Fibroblast of skin of right biceps (primary cell): ENCODE measurements at places on chromosomes 16 and 17.

DNA sequence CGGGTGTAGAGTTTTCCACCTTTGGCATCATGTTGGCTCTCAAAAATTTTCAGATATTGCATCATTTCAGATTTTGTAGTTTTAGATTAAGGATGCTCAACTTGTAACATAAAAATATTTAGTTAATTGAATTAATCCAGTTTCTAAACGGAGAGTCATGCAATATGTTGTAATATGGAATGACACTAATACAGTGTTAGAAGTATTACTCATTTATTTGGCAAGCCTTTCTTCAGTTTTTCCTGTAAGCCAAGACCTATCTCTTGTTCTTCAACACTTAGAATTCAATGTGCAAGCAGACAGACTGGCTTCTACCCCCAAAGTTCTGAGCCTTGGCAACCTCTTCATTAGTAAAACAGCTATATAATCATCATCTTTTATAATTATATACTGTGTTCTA, 985.0 kb upstream of the GOT2 start:
- DNase-seq, result peak; percentile 33

GRCh38 chr16:68367030-68367429, 56.2 kb downstream of the PRMT7 start:
- peak; percentile 17 for DNase-seq

GRCh38 chr17:8409966-8410882, 12.6 kb upstream of the RNF222 start:
- peak; percentile 81 for DNase-seq

GRCh38 chr17:49252148-49252695, 21.6 kb upstream of the PHOSPHO1 start:
- DNase-seq, result no peak

- DNase-seq, result peak; percentile 38
Measured at GRCh38 chr16:76583466-76583865, 306.3 kb downstream of the CNTNAP4 start.

- no peak for DNase-seq
Measured at GRCh38 chr17:78921437-78921971, 3.7 kb downstream of the TIMP2 start.

DNA sequence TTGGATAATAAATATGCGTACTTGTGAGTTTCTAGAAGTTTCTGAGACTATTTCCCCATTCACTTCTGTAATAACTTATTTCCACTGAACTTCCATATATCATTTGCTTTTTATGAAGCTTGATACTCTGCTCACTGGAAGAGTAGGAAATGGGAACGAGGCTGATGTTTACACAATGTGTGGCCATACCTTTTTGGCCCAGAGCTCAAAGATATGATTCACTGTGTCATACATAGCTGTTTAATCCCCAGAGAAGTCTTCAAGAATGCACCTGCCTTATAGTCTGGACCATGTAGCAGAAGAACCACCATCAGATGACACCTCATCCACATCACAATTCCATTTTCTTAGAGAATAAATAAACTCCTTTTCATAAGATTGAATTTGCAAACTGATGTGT, 40.3 kb upstream of the TEKT3 start:
- no peak for DNase-seq

GRCh38 chr17:11330006-11330405, 89.0 kb downstream of the SHISA6 start:
- DNase-seq, result no peak

DNA sequence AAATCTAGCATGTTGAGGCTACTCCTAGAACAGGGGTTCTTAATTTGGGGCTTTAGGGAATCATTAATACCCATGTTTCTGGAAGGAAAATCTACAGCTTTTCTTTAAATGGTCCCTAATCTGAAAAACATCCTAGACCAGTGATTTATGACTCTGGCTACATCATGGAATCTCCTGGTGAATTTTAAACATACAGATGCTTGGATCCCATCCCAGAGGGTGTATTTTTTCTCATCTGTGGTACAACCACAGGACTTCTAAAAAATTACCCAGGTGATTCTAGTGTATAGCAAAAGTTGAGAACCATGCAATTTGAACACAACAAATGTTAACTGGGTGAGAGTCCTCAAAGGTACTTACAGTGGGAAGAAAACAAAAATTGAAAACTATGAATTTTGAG, 41.5 kb downstream of the KANSL1 start:
- peak; percentile 46 for DNase-seq

GRCh38 chr17:62859146-62859545, 51.0 kb upstream of the MARCHF10 start:
- peak; percentile 8 for DNase-seq

DNA sequence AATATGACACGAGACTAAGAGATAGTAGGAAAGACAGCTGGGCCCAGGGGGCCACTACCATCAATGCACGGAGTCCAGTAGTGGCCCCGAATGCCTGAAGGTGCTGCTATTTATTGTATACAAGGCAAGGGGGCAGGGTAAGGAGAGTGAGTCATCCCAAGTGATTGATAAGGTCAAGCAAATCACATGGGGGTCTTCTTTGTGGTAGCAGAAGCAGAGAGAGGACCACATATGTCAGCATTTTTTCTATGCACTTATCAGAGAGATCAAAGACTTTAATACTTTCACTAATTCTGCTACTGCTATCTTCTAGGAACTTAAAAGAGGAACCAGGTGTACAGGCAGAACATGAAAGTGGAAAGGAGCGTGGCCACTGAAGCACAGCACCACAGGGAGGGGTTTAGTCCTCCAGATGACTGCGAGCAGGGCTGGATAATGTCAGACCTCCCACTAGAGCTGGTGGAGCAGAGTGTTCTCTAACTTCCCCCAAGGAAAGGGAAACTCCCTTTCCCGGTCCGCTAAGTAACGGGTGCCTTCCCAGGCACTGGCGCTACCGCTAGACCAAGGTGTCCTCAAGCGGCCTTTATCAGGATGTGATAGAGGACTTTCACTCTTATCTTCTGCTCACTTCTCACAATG, 26.4 kb upstream of the ARL4D start:
- no peak for DNase-seq

DNA sequence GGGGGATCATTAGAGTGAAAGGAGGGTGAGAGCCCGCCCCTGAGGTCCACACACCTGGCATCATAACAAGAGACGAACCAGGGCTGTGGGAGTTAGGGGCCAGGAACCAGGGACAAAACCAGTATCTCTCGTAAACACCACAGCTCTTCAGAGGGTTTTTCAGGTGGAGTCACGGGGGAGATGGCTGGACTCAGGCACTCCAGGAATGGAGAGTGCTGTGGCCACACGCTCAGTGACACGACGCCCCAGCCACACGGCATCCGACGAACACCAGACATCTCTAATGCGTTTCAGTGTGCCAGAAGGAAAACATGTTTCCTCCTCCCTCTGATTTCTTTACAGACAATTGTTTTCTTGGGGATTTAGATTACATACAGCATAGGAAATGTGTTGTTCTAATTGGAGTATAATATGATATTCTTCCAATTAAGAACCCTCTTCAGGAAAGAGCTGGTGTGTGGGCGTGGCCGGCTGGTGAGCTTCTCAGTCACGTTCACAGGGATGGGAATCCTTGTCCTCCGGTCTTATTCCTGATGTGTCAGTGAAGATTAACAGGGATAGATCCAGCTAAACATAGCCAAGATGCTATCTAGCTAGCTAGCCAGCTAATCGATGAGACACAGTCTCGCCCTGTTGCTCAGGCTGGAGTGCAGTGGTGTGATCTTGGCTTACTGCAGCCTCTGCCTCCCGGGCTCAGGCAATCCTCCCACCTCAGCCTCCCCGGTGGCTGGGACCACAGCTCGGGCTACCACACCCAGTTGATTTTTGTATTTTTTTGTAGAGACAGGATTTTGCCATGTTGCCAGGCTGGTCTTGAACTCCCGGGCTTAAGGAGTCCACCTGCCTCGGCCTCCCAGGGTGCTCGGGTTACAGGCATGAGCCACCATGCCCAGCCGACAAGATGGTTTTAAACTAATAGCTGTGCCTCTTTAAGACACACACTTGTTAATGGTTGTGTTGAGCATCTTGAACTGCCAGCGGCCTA, 98.6 kb downstream of the BANP start:
- no peak for DNase-seq

- no peak for DNase-seq
Measured at GRCh38 chr17:28878158-28878910, 19.2 kb downstream of the FLOT2 start.

GRCh38 chr17:59378675-59379074, 47.2 kb downstream of the YPEL2 start:
- DNase-seq, result peak; percentile 92

DNA sequence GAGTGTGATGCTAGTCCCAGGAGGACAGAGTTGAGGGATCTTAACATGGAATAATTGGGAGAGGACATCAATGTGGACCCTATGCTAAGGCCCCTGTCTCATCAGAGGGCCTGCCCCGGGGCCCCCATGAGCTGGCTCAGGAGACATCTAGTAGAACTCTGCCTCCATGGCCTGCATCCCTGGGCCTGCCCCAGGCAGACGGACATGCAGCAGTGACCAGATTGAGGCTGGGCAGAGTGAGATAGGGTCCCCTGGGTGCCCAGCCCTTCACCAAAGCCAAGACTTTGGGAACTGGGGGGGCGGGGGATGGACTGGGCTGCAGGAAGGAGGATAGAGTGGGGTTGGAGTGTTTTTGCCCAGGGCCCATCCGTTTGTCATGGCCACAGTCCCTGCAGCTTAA, 115.2 kb downstream of the CCDC182 start:
- DNase-seq, result no peak
